ENCODE measurements at places on chromosomes 12 and 14. TPM values are rescaled to one million over a fixed set of nuclear protein-coding genes. Genes with fewer than 3 reads are reported as not detected.

DNA sequence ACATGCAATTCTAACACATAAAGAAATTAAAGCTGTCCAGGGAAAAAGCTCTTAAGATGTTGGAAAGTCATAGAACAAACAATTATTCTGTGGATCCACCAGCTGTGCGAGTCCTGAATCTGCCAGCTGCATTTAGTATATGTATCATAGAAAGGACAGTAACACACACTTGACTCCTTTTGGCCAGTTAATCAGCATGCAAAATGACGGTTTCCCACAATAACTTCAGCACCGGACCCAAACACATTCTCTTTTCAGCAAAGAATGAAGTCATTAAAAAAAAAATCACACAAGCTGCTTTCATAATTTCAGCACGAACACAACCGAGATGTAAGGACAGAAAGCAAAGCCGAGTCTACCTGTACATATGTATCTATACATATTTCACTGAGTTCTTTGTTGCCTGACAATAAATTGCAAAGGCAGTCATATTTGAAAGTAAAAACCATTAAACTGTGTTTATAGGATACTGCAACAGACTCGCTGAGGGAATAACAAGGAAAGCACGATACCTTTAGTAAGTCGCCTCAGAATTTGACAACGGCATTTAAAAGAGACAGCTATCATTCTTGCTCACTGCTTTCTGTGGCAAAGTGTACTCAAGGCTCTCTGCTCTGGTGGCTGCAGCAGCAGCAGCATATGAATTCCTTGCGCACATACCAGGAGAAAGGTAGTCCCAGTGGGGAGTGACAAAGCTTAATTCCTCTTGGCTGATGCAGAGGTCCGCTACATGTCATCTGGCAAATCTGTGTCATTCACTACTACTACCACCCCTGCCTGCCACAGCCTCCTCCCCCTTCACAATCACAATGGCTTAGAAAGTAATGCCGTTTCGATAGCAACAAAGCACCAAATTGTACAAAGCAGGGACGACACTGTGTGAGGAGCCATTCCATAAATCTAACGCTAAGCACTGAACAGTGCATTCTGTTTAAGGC, at the start of gene GRIP1:
Gene GRIP1, minus strand, starts transcription at position 739 of the 938 bp plus-strand sequence. Its CDS starts 172 bp downstream, at position 567.
- DNase-seq, result peak; percentile 64

GRCh38 chr12:132583736-132584135, 26.6 kb downstream of the LRCOL1 start:
- DNase-seq, result no peak

DNA sequence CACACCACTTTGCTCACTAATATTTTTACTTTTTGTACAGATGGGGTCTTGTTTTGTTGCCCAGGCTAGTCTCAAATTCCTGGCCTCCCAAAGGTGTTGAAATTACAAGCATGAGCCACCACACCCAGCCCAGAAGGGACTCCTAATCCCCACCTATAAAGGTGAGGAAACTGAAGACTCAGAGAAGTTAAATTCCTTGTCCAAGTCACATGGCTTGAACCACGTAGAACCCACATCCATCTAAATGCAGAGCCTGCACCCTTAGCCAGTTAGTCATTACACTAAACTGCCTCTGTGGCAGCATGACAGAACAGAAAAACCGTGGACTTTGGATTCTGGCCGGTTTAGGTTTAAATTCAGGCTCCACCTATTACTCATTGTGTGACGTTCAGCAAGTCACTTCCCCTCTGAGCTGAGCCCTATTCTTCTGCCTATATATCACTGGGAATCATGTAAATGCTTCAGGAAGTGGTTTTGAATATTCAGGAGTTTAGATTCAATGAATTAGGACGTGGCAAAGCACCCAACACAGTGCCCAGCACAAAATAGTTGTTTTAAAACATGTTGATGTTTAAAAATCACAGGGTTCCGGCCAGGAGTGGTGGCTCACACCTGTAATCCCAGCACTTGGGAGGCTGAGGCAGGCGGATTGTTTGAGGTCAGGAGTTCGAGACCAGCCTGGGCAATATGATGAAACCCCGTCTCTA, 3.0 kb upstream of the CORO1C start:
- peak; percentile 84 for DNase-seq

DNA sequence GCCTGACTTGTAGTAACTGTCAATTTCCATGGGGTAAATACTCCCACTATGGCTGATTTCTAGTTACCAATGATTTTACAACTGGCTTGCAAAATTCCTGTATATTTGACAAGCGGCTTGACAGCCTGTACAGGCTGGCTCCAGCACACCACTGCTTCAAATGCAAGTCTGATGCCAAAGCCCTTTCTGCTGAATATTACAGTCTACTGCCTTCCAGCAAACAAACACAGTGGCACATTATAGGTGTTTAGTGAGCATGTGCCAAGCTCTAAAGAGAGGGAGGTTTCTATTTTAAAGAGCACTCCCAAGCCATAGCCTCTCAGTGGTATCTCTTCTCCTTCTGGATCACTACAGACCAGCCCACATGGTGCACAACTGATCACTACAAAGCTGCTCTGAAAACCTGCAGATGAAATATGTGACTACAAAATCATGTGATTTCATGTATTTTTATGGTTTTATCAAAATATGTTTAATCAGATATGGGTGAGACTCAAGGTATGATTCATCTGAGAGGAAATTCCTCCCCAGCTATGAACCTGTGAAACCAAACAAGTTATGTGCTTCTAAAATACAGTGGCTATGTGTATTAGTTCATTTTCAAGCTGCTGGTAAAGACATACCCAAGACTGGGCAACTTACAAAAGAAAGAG, 101.5 kb downstream of the RPAP3 start:
- no peak for DNase-seq

Gene VPS33A
- total RNA-seq, result 14.0 TPM

Gene PRKAB1
- total RNA-seq, result 12.8 TPM

Gene SERPINA6
- total RNA-seq, result not detected

- peak; percentile 67 for DNase-seq
These were observed 610.0 kb upstream of the LMO3 start for GRCh38 chr12:17215759-17216570.

Gene PMCH
- total RNA-seq, result not detected

GRCh38 chr12:126160912-126161311, 1095.7 kb downstream of the AACS start:
- DNase-seq, result peak; percentile 25

DNA sequence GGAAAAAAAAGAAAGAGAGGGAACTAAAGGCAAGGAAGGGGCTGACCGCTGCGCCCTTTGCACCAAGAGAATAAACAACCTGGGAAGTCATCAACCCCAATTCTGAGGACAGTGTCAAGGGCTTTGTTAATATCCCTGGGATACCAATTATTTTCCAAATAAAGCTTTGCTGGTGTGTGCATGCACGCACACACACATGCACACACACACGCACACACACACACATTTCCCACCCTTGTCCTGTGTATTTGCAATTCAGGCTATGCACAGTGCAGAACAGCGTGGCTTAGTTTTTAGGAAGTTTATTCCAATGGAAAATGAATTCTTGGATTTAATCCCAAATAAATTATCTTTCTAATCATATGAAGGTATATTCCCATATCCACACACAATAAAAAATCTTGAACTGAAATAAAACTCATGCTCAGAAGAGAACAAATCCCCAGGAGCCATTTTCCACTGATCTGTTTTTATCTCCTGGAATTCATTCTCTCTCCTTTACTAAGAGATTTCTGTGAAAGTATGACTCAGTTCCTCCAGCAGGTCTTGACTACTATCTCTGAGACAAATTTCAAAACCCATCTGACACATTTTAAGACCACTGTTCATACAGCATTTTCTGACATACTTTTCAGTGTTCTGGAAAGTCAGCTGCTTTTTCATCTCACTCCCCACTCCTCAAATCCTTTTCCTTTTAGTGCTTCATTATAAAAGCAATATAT, 334.4 kb upstream of the ATP2B1 start:
- peak; percentile 62 for DNase-seq

Gene KRT2
- total RNA-seq, result not detected

GRCh38 chr14:93648440-93649168, 139.7 kb downstream of the PRIMA1 start:
- DNase-seq, result peak; percentile 6

GRCh38 chr12:57332646-57333312, 81.8 kb upstream of the STAC3 start:
- no peak for DNase-seq

- DNase-seq, result peak; percentile 86
These were observed 53.1 kb upstream of the NPFF start for GRCh38 chr12:53560351-53560750.

Gene CIROP
- not detected for total RNA-seq

Gene CCDC38
- total RNA-seq, result 0.09 TPM

Gene NPFF
- 0.98 TPM for total RNA-seq

- DNase-seq, result no peak
These were observed 637 bp upstream of the FOXG1 start for GRCh38 chr14:28765831-28766468.

- DNase-seq, result peak; percentile 49
These were observed 500.4 kb downstream of the GALC start for GRCh38 chr14:87492561-87492960.

Gene CLEC7A
- 1.2 TPM for total RNA-seq

Gene ARL1
- 90.5 TPM for total RNA-seq

DNA sequence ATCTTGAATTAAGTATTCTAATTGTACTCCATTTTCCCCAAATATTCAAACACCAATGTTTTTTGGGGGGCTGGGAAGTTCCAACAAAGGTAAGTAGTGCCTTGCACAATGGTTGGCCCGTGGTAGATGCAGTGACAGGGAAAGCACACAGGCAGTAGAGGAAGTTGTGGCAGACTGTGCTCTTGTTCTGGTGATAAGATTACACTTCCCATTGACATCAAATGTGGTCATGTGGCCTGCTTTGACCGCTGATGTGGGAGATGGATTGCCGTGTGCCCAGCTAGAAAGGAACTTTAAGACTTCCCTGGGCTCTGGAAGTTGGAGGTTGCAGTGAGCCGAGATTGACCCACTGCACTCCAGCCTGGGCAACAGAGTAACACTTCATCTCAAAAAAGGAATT, 223.8 kb downstream of the VRK1 start:
- peak; percentile 7 for DNase-seq

GRCh38 chr12:124370384-124370783, 75.5 kb downstream of the RFLNA start:
- no peak for DNase-seq

Gene TMED8
- 4.5 TPM for total RNA-seq

Gene FAM186B
- 0.18 TPM for total RNA-seq

Gene PTPRO
- 1.3 TPM for total RNA-seq

Gene REP15
- total RNA-seq, result 1.3 TPM

Gene FAM90A1
- 0.09 TPM for total RNA-seq

Gene TAS2R20
- total RNA-seq, result 2.5 TPM

Gene P2RX7
- 1.6 TPM for total RNA-seq

Gene HOTAIR
- total RNA-seq, result 1.8 TPM

Gene SPRYD4
- total RNA-seq, result 2.0 TPM

DNA sequence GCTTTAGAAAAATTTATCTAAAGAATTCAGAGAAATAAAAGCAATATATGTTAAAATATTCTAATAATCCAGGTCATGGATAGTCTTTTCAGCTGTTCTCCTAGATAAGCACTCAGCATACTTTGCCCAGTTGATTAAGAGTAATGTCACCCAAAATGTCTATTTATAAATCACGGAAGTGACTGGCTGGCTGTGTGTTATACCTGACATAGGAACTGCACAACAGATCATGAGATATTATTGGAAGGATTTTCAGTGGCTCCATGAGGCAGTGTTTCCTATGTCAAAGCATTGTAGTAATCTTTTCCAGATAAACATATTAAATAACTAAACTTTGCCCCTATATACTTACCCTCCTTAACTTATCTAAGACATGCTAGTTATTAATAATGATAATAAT, 128.8 kb downstream of the ITPR2 start:
- no peak for DNase-seq

- DNase-seq, result no peak
These were observed 47.6 kb upstream of the EIF5 start for GRCh38 chr14:103286460-103286859.

DNA sequence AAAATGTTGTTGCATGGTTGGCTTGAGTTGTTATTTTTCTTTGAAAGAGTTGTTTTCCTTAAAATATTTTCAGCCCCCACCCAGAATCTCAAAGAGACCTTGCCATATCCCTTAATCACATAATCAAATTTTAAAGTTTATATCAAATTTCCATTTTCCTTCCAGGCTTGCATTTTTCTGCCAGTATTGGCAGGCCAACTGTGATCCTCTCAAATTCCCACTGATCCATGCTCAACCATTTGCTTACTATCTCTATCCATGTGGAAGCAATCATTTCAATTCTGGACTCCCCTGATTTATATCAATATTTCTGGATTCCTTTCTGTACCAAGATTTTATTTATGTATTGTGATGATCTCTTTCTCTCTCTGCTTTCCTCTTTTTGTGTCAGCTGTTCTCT, 64.2 kb upstream of the PYGL start:
- DNase-seq, result peak; percentile 66

- no peak for DNase-seq
These were observed 6.2 kb upstream of the KRT2 start for GRCh38 chr12:52658196-52658595.

DNA sequence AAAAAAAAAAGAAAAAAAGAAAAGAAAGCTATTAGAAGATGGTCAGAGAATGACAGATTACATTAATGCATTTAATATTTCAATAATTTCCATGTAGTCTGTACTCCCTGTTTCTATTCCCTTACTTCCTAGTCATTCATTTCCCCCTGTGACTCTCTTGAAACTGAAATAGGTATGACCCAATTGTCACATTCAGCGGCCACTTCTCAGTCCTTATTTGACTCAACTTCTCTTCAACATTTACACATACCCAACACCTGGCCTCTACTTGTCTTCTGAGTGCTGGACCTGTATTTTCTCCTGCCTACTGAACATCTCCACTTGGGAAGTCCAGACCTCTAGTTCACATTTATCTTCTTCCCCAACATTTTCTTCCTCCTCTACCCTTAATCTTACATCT, 7.2 kb downstream of the EEA1 start:
- DNase-seq, result no peak

DNA sequence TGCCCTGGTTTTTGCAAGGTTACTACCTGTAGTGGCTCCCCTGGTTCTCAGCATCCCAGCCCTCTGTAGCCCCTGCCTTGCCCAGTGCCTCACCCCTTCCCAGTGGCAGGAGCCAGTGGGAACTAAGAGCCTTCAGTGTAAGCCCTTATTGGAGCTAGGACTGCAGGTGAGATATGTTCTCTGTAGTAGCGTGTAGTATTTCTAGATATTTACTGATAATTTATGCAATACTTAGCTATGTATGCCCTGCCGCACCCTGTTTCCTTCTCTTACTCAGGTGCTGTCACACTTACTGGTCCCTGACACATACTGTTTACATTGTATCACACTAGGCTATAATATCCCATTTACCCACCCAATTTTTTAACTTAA, 3.6 kb downstream of the BMAL2 start:
- DNase-seq, result no peak

- DNase-seq, result no peak
These were observed 105.7 kb downstream of the PLEKHA5 start for GRCh38 chr12:19234981-19235871.

Gene LRRC10
- not detected for total RNA-seq
